ENCODE measurements at places on chromosomes 12 and 14. TPM values are rescaled to one million over a fixed set of nuclear protein-coding genes. Genes with fewer than 3 reads are reported as not detected.

AMIGO2 gene
- 19.6 TPM for polyA plus RNA-seq

LIN7A gene
- 10.1 TPM for polyA plus RNA-seq

TAS2R42 gene
- polyA plus RNA-seq: 0.06 TPM

TEX22 gene
- 0.82 TPM for polyA plus RNA-seq

SELPLG gene
- polyA plus RNA-seq: 5.6 TPM

AMN1 gene
- 10.7 TPM for polyA plus RNA-seq

SPIC gene
- 0.13 TPM for polyA plus RNA-seq

RFLNA gene
- 64.3 TPM for polyA plus RNA-seq

RDH5 gene
- polyA plus RNA-seq: 56.7 TPM

ACVR1B gene
- polyA plus RNA-seq: 60.3 TPM

NANOG gene
- polyA plus RNA-seq: 0.10 TPM

SMIM41 gene
- 0.88 TPM for polyA plus RNA-seq

HOXC10 gene
- polyA plus RNA-seq: 0.19 TPM

GALNT8 gene
- polyA plus RNA-seq: 19.5 TPM

LTBP2 gene
- 3.5 TPM for polyA plus RNA-seq

DNA sequence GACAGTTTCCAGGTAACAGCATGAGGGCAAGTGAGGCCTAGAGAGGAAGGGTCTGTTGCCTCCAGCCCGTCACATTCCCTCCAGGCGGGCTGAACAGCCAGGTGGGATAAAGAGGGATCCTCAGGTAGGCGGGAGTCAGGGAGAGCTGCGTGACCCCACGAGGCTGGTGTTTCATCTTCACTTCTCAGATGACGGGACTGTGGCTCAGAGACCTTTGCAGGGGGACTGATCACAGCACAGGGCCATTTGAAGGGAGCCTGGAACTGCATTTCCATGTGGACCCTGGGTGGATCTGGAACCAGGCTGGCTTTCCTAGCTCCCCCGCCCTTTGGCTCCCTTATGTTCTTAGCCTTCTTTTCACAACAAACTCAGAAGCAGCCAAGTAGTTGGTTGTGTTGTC, 37.4 kb downstream of the SH2B3 start:
- no peak for DNase-seq

DNA sequence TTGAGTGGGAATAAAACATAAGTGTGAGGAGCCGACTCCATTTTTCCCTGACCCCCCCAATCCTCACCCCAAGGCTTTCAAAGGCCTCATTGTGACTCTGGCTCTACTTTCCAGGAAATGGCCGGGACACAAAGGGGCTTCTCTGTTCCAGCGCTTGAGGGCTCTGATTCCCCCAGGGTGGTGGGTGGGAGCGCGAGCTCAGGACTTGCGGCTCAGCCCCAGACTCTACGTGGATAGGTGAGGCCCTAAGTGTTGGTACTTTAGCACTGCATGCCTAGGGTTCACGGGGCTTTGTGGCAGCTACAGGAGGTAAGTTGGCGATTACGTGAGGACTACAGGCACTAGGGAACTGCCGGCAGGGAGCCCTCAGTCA, 553 bp downstream of the CNPY2 start:
- no peak for DNase-seq

DNA sequence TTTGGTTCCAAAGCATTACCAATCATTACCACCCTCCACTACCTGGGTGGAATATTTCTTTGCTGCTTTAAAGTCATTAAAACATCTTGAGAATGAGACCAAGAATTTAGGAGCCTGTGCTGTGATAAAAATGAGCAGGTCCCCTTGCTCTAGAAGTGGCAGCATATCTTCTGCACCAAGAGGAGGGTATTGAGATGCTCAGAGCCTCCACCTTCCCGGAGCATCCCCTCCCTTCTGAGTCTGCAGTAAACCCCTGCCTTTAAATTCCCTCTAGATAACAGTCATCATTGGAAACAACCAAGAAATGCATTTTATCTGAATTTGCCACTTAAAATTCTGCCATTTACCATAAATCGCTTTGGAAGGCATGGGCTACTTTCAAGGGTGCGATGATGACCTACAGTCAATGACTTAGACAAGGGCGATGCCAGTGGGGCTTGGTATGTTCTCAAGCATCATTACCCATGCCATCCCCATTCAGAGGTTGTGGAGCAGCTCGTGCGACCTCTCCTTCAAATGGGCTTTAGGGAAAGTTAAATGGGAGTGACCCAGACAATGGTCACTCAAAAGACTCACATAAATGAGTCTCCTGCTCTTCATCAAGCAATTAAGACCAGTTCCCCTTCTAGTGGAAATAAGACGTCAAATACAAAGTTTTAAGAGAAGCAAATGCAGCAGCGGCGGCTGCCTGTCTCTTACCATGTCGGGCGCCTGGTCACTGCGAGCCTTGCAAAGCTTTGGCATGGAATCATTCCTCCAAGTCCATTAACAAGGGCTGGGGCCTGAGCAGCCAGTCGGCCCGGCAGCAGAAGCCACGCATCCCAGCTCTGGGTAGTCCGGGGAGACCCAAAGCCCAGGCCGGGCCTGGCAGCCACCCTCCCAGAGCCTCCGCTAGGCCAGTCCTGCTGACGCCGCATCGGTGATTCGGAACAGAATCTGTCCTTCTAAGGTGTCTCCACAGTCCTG, 334.5 kb downstream of the TMEM121 start:
- no peak for DNase-seq

GRCh38 chr12:115993737-115994136, 283.8 kb downstream of the MED13L start:
- no peak for DNase-seq

GRCh38 chr12:68037616-68038255, 48.5 kb downstream of the IFNG-AS1 start:
- no peak for DNase-seq

DNA sequence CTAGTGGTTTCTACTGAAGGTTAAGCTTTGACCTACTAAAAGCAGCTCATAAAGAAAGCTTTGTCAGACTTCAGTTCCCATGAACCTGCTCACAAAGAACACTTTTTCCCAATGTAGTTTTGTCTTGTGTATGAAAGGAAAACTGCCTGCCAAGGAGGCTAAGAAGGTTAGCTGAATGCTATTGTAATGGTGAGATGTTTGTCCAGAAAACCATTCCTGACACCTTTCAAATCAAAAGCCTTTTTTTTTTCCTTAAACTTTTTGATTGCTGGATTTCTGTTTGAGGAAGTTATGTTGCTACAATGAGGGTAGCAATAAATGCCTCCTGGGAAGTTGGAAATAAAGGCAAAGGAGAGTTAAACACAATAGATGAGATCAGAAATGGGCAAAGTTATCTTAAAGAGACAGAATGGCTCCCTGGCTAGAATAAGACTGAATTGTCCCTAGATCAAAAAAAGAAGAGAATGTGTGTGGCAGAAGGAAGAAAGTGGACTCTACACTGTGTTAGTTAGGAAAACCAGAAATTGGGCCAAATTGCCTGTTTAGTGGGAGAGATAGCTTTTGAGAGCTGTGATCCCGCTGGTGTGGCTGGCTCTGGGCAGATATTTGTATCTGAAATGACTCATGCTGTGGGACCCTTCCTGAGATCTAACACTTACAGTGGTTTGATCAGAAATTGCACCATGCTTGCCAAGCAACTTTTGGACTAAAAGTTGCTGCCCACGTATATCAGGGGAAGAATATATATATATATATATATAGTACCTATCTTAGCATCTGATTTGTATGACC, 27.5 kb downstream of the TECPR2 start:
- DNase-seq: peak; percentile 22

DNA sequence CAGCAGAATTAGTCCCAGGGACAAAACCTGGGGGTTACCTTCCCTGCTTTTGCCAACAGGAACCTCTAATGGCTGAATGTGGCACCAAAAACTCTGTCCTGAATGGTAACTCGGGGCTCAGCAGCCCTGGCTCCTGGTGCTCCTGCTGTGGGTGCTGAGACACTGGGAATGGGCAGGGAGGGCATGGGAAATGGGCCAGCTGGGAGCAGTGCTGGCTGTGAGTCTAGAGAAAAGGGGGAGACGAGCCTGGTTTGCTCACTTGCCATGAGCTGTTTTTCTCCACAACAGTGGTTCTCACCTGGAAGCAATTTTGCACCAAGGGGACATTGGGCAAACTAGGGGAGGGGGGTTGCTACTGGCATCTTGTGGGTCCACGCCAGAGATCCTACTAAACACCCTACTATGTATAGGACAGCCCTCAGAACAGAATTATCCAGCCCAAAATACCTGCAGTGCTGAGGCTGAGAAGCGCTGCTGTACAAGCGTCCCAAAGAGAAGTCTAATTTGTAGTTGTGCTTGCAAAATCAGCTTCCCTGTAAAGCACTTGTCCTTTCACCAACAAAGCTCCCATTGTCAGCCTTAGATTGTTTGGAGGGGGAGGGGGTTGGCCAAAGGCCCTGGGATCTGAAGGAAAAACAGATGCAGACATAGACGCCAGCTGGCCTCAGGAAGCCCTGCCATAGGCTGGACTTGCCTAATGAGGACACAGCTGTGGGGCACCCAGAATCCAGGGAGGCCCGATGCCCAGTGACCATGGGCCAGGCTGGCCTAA, 3.6 kb downstream of the LRRC74A start:
- peak; percentile 20 for DNase-seq

- DNase-seq: no peak
Observed at GRCh38 chr14:34219661-34220377, 242.2 kb downstream of the SPTSSA start.

DNA sequence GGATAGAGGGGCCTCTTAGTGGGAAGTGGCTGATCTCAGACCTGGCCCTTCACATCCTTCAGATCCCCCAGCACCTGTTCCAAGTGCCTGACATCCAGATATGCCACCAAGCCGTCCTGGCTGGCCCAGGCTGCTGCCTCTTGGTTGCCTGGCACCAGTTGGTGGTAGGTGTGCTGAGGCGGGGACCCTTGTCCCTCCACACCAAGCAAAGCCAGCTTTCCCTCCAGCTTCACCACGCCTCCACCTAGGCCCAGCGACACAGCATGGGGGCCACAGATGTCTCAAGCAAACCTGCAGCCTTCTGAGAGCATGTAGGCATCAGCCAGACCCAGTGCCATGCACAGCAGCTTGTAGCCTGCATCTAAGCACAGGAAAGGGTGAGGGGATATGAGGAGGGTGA, 3.5 kb upstream of the CD63 start:
- DNase-seq: no peak

DNA sequence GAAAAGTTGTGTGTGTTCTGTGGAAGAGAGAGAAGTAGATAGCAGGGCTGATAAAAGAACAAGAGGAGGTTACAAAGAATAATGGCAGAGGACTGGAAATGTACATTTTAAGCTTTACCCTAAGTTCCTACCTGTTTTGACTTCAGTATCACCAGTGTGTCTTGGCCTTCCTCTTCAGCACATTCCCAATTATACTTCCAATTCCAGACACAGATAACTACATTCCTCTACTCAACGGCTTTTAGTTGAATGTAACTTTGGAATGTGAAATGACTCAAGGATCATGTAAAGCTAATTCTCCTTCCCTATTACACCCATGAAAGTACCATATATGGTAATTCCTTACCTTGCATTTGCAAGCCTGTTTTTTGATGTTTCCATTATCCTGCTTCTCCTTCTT, 5.0 kb downstream of the MGST1 start:
- no peak for DNase-seq

GRCh38 chr14:67719866-67720265, 18.2 kb downstream of the RDH12 start:
- no peak for DNase-seq

- DNase-seq: no peak
Observed at GRCh38 chr12:59737725-59738463, 142.1 kb downstream of the SLC16A7 start.

GRCh38 chr12:104716172-104716571, 241.9 kb downstream of the SLC41A2 start:
- no peak for DNase-seq

DNA sequence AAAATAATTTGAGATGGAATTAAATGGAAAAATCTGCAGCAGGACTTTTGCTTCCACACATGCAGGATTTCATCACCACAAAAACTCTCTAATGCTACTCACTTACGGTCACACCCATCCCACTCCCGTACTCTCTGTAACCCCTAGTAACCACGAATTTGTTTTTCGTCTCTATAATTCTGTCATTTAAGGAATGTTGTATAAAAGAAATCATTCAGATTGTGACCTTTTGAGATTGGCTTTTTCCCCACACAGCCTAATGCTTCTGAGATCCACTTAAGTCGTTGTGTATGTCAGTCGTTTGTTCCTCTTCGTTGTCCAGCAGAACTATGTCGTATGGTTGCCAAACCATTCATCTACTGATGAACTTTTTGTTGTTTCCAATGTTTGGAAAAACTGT, 19.8 kb upstream of the PZP start:
- no peak for DNase-seq

- no peak for DNase-seq
Observed at GRCh38 chr14:50530358-50530757, 2.0 kb downstream of the MAP4K5 start.

- DNase-seq: no peak
Observed at GRCh38 chr12:104504146-104504545, 47.4 kb downstream of the CHST11 start.

GRCh38 chr14:91844029-91844428, 23.3 kb downstream of the TC2N start:
- DNase-seq: no peak

DNA sequence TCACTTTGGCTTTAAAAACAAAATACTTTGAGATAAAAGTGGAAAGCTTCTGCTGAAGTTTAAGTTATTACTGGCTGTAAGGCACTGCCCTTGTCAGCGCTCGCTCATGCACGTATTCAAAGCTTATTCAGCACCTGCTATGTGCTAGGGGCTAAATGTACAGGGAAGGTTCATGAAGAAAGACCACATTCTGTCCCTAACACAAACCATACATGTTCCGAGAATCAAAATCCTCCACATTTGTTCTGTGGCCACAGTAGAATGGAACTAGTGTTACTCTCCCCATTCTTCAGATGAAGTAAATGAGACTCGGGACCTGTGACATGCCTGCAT, 33.8 kb upstream of the GPR68 start:
- DNase-seq: no peak

GRCh38 chr14:46661728-46662127, 10.1 kb upstream of the RPL10L start:
- no peak for DNase-seq

DNA sequence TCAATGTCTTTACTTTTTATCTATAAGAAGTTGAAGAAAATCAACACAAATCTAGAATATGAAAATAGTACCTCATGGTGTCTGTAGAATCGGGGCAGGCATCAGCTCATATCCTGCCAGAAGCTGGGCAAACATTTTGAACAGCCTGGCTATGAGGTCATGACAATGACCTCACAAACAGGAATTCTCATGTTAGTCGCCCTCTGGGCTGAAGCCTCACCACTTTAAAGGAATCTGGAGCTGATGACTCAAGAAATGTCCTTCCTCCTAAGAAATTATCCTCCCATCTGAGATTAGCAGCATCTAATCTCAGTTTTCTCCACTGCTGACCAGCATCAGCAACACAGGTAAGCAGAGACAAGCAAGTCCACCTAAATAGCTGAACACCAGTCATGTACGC, 27.1 kb downstream of the CLIP1 start:
- DNase-seq: no peak

GRCh38 chr12:89706551-89706950, 2.1 kb downstream of the ATP2B1 start:
- DNase-seq: no peak
